ENCODE measurements at places on chromosomes 3 and 15.

DNA sequence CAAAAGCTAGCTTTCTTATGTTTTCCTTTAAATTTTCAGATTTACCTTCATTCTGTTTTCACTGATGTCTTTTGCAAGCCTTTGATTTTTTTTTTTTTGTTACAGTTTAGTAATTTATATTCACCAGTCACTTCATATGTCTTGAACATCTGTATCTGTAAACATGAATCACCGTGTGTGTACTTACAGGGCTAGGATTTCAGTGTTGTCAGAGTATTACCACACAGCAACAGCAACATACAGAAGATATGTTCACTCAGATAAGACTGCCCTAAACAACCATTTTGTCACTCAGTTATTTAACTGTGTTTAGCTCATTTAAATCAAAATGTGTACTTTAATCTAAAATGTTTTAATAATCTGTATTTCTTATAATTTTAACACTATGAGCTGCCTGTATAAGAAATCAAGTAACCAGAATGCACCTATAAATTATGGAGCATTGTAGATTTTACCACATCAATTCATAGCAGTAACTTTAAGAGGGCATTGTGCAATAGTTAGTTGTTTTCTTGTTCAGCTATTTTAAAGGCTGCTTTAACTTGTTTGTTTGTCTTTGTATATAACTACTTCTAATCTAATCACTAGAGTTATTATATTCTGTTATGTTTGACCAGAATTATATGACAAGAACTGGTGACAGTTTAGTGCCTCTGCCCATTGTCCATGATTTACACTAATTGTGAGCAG, 50.4 kb downstream of the GHSR start:
- no peaks in the 10 kb centered on the region for H3K27me3 ChIP-seq
- no peak for DNase-seq
- no peak overlapping the region for H3K27ac ChIP-seq
- H3K36me3 ChIP-seq, result peaks cover 28% of the 10 kb centered on the region
- H3K4me3 ChIP-seq, result no peak overlapping the region
- H3K4me1 ChIP-seq, result no peaks in the 10 kb centered on the region

- no peaks in the 10 kb centered on the region for H3K27me3 ChIP-seq
- DNase-seq, result no peak
- no peaks in the 10 kb centered on the region for H3K36me3 ChIP-seq
- peak overlapping the region; percentile 10 for H3K27ac ChIP-seq
- peaks cover 26% of the 10 kb centered on the region for H3K4me1 ChIP-seq
- H3K4me3 ChIP-seq, result no peak overlapping the region
Measured at GRCh38 chr15:63473999-63474809, 30.2 kb upstream of the USP3 start.

DNA sequence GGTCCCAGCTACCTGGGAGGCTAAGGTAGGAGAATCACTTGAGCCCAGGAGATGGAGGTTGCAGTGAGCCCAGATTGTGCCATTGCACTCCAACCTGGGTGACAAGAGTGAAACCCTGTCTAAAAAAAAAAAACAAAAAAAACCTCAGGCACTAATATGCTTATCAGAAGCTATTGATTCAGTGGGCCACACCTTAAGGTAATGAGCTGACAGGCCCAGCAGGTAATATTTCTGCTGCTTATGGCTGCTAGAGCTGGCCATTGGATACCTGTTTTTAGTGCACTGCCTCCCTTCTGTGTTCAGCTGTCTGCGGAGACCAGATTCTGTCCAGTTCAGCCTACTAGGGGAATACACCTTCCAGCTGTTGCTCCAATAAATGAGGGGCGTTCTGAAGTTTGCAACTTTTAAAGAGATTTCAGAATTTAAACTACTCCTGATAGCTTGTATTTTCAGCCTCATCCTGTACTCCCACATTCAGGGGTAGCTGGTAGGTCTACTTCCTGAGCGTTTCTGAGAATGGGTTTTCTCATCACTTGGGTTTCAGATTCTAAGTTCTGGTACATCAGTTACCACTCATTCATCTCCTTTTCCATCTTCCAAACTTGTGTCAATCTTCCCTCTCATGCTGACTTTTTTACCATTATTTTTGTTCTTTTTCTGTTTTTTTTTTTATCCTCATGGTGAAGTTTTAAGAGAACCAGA, 69.0 kb downstream of the ATP11B start:
- no peaks in the 10 kb centered on the region for H3K4me1 ChIP-seq
- peaks cover 6% of the 10 kb centered on the region for H3K36me3 ChIP-seq
- H3K27me3 ChIP-seq, result no peaks in the 10 kb centered on the region
- no peak for DNase-seq

DNA sequence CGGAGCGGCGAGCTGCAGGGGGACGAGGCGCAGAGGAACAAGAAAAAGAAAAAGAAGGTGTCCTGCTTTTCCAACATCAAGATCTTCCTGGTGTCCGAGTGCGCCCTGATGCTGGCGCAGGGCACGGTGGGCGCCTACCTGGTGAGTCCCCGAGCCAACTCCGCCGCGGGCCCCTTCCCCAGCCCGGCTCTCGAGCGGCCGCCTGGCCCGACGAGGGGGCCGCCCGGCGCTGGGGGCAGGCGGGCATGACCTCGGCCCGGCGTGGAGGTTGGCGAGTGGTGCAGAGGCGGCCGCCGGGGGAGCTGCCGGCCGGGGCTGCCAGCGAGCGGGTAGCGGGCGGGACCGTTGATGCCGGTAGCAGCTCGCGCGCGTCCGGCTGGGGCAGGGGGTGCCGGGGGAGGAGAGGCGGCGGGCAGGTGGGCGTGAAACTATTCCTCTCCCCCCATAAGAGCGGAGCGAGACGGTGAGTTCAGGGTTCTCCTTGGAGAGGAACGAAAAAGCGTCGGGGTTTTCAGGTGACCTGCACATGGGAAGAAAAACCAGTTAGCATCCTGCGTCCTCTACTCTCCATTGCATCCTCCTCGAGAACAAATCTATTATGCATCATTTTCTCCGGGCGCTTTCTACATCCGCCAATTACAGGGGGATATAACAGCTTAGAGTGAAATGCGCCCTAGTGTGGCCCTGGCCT, 585 bp downstream of the SLCO3A1 start:
- H3K4me1 ChIP-seq, result peaks cover 14% of the 10 kb centered on the region
- peak; percentile 35 for DNase-seq
- H3K4me3 ChIP-seq, result peak overlapping the region; percentile 91

- no peak for DNase-seq
- no peak overlapping the region for H3K27ac ChIP-seq
- peaks cover 3% of the 10 kb centered on the region for H3K27me3 ChIP-seq
- H3K4me1 ChIP-seq, result no peaks in the 10 kb centered on the region
- no peaks in the 10 kb centered on the region for H3K36me3 ChIP-seq
- H3K4me3 ChIP-seq, result no peak overlapping the region
Measured at GRCh38 chr15:65942436-65942835, 73.1 kb downstream of the RAB11A start.

DNA sequence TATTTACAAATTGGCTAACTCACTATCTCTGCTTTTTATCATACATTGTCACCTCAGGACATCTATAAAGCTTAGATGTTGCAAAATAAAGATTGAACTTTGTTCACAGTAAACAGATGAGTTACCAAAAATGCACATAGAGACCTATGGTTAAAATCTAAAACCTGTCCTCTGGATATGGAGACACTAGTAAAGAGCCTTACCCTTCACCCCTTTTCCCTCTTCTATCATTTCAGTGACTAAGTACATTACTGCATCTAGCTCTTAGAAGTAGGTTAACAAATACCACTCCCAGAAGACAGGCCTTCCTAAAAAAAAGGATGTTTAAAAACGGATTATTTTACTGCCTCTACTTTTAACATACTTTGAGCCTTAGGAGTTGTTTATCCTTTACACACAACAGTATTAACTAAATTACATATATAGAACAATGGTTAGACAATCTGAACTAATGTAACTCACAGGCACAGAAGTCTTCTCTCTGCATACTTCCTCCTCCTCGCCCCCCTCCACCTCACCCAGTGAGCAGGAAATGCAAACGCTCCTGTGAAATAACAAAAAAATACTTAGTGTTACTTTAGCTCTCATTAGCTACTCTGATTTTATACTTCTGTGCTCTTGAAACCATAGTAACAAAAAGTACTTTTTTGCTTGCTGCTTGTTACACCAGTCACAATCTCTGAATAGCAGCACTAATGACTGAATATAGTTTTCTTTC, 23.3 kb downstream of the IREB2 start:
- H3K27me3 ChIP-seq, result no peaks in the 10 kb centered on the region
- peaks cover 3% of the 10 kb centered on the region for H3K36me3 ChIP-seq
- H3K27ac ChIP-seq, result no peak overlapping the region
- no peak for DNase-seq
- H3K4me1 ChIP-seq, result peaks cover 5% of the 10 kb centered on the region

- no peaks in the 10 kb centered on the region for H3K27me3 ChIP-seq
- no peak for DNase-seq
- H3K36me3 ChIP-seq, result no peaks in the 10 kb centered on the region
- H3K4me3 ChIP-seq, result no peak overlapping the region
- no peak overlapping the region for H3K27ac ChIP-seq
Measured at GRCh38 chr3:57179580-57180410, 14.6 kb upstream of the IL17RD start.

GRCh38 chr3:134366221-134366927, 7.9 kb downstream of the AMOTL2 start:
- no peak overlapping the region for H3K27ac ChIP-seq
- peaks cover 61% of the 10 kb centered on the region for H3K4me1 ChIP-seq
- DNase-seq, result no peak
- H3K4me3 ChIP-seq, result peak overlapping the region; percentile 84

DNA sequence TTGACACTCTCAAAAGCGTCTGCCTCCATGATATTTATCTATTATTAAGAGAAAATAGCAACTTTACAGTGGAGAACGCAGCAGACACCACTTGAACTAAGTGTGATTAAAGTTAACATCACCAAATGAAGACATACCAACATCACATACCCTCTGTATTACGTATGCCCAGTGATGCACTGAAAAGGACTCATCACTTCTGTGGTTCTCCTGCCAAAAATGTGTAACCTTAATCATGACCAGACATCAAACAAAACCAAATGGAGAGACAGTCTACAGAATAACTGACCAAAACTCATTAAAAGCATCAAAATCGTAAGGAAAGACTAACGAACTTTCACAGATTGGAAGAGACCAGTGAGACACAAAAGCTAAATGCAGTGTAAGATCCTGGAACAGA, 103.2 kb downstream of the PPP2R3A start:
- no peaks in the 10 kb centered on the region for H3K27me3 ChIP-seq
- H3K4me3 ChIP-seq, result no peak overlapping the region
- peaks cover 4% of the 10 kb centered on the region for H3K36me3 ChIP-seq

DNA sequence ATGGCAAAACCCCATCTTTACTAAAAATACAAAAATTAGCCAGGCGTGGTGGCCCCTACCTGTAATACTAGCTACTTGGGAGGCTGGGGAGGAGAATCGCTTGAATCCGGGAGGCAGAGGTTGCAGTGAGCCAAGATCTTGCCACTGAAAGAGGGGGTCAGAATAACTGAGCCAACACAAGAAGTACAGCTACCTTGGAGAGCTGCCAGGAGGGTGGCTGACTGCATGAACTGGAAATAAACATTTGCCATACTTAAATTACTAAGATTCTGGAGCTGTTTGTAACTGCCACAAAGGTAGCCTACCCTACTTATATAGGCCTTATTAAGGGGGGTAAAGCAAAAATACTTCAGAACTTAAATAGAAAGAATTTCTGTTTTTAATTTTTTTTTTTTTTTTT, 15.4 kb upstream of the PIK3CB start:
- no peak for DNase-seq
- H3K27ac ChIP-seq, result no peak overlapping the region
- H3K27me3 ChIP-seq, result no peaks in the 10 kb centered on the region
- H3K4me3 ChIP-seq, result no peak overlapping the region

- no peak for DNase-seq
- H3K4me1 ChIP-seq, result peaks cover 18% of the 10 kb centered on the region
- no peak overlapping the region for H3K27ac ChIP-seq
- no peak overlapping the region for H3K4me3 ChIP-seq
Measured at GRCh38 chr3:135382621-135383020, 582.9 kb upstream of the PPP2R3A start.

DNA sequence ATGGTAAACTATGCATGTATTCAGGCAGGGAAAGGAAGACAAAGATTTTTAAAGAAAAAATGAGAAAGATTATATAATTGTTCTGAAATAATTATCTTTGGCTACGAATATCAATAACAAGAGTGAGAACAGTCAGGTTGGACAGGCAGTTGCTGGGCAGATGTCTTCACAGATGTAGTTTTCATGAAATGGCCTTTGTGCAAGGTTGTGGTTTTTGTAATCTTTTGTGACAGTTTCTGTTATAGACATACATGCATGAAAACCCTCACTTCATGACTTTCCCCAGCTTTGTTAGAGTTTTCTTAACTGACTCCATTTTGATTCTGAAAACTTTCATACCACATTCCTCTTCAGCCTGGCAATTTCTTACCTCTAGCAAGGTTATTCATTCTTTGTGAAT, 34.9 kb upstream of the SLC25A36 start:
- peaks cover 21% of the 10 kb centered on the region for H3K27me3 ChIP-seq
- H3K4me3 ChIP-seq, result no peak overlapping the region
- no peak for DNase-seq
- no peaks in the 10 kb centered on the region for H3K36me3 ChIP-seq
- peaks cover 4% of the 10 kb centered on the region for H3K4me1 ChIP-seq
- no peak overlapping the region for H3K27ac ChIP-seq

- H3K27me3 ChIP-seq, result no peaks in the 10 kb centered on the region
- H3K27ac ChIP-seq, result no peak overlapping the region
- no peak for DNase-seq
Measured at GRCh38 chr15:49082960-49083359, 36.7 kb upstream of the SECISBP2L start.

DNA sequence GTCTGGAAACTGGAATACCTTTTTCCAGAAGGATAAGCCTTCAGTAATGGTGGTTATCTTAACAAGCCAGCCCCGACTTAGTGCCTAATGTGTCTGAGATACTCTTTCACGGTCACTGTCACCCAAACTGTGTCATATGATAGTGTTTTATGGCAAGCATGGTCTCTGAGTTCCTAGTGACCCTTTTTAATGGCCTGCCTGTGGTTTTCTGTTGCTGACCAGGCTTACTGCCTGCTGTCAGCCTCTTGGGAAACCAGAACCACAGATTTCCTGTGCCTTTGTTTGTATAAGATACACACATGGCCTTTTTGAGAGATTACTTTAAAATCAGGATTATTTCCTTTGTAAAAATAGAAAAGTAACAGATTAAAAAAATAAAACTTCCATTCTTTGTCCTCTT, 22.4 kb downstream of the HPS3 start:
- no peak overlapping the region for H3K27ac ChIP-seq
- no peak overlapping the region for H3K4me3 ChIP-seq
- no peaks in the 10 kb centered on the region for H3K4me1 ChIP-seq
- H3K36me3 ChIP-seq, result peaks cover 12% of the 10 kb centered on the region
- H3K27me3 ChIP-seq, result no peaks in the 10 kb centered on the region

DNA sequence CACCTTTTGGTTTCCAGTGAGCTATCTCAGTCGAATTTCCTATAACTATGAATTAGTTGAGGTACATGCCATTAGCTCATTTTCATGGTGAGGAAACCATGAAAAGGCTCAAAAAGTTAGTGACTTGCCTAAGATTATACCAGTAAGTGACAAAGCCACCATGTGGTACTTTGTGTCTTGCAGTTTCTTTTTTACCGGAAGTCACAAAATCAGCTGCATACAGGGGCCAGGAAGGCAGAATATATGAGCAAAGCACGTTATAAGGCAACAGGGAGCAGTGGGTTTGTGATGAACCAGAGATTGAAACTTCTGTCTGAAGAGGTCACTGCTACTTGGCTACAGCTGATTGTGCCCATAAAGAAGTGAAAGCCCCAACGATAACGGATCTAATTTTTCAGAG, 50.3 kb downstream of the CMTM8 start:
- H3K27me3 ChIP-seq, result no peaks in the 10 kb centered on the region
- H3K4me1 ChIP-seq, result no peaks in the 10 kb centered on the region
- no peak overlapping the region for H3K4me3 ChIP-seq
- DNase-seq, result no peak
- H3K27ac ChIP-seq, result no peak overlapping the region

Data from neural crest cell (in vitro differentiated cells).